ENCODE measurements at places on chromosomes 6 and 20.

GRCh38 chr20:19256085-19256484 is 43.6 kb downstream of the SLC24A3 start:
- no peak for DNase-seq

DNA sequence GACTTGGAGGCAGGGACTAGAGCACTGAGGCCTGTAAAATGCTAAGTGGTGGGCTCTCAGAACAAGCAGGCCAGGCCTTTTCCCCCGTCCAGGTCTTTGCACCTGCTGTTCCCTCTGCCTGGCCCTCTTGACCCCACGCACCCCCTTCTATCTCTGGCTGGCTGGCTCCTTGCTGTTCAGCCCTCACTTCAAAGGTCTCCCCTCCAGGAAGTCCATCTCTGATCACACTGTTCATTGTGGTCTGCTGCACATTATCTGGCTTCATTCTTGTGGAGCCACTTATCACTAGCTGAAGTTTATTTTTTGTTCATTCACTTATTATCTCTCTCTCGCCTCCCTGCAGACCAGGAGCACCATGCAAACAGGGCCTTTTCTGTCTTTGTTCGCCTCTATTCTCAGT is 24.5 kb downstream of the SLC13A3 start:
- DNase-seq = no peak

- DNase-seq = no peak
Measured at GRCh38 chr6:6969761-6970223, 138.0 kb upstream of the RREB1 start.

DNA sequence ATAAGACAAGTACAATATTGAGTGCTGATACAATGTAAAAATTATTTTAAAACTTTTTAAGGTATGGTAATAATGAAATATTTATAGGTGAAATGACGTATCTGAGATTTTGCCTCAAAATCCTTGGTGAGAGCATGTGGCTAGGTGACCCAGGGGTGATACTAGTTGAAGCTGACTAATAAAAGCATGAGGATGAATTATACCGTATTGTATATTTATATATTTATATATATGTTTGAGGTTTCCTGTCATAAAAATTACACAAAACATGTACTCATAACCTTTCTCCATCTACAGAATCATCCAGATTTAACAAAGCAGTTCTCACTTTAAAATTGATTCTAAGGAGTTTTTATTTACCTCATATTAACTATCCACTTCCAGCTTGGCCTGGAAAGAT is 358.1 kb downstream of the CDKAL1 start:
- no peak for DNase-seq

DNA sequence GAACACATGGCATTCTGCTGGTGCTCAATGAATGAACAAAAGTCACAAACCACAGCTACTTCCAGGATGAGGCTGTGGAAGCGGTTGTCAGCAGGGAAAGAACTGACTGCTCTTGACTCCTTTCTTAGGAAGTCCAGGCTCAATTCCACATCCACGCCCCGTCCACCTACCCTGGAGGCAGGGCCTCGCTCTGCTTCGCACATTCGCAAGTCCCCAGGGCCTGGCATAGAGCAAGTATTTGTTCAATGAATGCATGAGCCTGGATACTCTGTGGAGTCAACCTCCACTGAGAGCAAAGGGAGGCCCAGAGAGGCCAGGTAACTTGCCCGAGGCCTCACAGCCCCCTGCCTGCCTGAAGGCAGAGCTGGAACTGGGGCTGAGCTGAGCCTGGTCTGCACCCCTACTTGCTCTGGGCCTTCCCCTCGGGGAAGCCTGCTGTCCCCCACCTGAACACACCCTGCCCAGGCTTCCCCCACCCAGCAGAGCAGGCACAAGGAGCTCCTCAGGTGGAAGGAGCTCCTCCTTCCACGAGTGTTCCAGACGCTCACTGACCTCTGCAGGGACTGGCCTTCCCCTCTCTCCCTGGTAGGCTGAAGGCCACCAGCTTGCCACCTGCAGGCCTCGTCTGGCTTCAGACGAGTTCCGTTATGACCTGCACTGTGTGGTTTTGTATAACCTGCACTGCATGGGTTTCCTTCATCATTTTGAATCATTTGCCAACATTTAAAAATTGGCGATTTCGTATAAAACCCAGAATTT is 119.3 kb upstream of the PTPN1 start:
- DNase-seq = no peak

- DNase-seq = no peak
Measured at GRCh38 chr6:134458857-134459657, 141.1 kb upstream of the SGK1 start.

- no peak for DNase-seq
Measured at GRCh38 chr6:1860756-1861348, 251.1 kb downstream of the FOXC1 start.

DNA sequence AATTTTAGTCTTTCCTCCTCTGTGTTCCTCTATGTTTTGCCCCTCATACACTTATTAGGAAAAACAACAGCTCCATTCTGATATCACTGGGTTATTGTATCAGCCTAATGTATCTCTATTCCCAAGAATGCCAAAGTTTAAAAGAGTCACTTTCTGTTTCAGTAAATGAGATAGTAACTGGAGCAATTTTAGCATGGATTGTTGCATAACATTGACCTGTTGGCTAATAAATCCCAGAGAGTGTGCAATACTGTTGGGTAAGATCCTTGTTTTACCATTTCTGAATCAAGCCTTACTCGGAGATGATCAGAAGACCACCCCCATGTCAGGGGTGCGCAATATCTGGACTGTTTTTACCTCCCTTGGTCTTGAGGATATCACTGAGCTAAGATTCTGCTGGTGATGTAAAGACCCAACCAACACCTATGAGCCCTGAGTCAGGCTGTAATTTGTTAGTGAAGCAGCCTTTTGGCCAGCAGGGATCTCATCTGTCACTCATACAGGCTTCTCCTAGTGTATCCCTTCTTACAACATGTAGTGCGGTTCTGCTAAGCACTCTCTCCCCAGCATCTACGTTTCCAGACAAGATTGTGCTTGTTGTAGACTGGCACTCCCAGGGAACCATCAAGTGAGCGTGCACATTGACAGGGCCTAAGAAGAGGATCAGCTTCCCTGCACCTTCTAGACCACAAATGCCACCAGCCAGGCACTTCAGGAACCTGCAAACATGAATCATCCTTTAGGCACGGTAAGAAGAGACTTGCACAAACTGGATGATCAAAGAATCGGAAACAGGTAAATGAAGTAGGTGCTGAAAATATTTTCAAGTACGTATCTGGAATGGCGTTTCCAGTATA is 11.5 kb upstream of the IPCEF1 start:
- no peak for DNase-seq

DNA sequence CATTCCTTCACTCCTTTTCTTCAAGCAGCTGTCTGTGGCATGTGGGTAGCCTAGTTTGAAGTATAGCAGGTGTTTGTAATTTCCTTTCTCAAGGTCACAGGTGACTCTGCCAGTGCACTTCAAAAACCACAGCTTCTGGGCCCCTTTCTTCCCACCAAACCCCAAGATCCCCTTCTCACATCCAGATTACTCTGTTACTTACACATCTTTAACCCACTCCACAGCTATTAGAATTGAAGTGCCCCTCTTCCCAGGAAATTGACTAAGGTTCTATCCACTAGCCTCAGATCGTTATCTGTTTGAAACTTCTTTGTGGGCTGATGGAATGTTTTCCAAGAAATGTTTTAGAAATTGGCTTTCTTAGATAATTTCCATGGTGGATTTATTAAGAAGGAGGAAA is 150.8 kb downstream of the AHI1 start:
- no peak for DNase-seq

DNA sequence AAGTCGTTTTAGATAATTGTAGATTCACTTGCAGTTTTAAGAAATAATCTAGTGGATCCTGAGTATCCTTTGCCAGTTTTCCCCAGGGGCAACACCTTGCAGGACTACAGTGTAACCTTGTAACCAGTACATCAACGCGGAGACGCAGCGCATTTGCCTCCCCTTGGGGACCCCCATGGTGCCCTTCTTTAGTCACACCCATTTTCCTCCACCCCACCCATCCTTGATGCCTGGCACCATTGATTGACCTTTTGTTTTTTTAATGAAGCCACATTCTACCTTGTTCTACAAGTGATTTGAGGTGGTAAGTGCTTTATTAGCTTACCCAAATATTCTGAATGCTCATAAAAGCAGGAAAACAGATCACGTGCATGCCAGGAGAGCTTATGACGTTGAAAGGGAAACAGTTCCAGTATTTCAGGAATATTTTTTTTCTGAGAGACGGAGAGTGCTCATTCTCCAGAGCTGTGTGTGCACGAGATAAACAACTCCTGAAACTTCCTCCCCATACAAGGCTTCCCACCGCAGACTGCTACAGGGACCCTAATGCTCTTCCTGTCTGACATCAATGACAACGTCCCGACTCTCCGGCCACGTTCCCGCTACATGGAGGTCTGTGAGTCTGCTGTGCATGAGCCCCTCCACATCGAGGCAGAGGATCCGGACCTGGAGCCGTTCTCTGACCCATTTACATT is 35.7 kb downstream of the CDH26 start:
- no peak for DNase-seq

DNA sequence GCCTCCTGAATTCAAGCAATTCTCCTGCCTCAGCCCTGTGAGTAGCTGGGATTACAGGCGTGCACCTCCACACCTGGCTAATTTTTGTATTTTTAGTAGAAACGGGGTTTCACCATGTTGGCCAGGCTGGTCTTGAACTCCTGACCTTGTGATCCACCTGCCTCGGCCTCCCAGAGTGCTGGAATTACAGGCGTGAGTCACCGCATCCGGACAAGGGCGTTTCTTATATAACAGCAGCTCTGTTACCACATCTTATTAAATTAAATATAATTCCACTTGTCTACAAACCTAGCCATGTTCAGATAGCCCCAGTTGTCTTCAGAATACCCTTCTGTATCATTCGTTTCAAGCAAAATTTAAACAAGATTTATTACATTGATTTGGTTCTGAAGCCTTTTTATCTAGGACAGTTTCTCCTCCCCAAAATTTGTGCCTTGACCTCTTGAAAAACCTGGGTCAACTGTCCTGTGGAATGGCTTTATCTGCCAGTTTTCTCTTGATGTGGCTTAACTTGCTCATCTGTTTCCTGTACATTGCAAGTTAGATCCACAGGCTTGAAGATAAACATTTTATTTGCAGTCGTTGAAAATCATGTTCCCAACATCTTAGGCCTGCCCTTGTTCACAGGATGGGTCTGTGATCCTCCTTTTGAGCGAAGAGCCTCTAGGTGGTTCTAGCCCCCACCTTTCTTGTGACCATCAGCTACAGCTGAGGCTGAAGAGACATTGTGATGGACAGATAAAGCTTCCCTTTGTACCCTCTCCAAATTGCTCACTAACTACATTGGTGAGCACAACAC is 132.2 kb downstream of the ARID1B start:
- no peak for DNase-seq

- peak; percentile 12 for DNase-seq
Measured at GRCh38 chr6:28683945-28684538, 158.4 kb downstream of the GPX5 start.

DNA sequence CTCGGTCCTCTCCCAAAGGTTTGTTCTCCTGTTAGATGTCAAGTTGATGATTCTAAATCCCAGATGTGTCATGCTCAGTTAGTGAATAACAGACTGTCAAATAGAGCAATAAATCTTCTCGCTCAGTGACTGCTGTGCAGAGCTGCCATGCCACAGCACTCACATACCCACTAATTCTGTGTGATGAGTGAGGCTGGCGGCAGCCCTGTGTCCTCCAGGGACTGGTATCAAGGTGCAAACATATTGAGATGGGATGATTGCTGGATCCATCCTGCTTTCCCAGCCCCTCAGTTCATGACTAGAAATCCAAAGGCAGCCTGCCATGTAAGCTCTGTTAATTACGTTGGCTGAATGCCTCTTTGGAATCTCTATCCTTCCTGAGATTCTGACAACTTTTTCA is 103.9 kb downstream of the OLIG3 start:
- DNase-seq = no peak

DNA sequence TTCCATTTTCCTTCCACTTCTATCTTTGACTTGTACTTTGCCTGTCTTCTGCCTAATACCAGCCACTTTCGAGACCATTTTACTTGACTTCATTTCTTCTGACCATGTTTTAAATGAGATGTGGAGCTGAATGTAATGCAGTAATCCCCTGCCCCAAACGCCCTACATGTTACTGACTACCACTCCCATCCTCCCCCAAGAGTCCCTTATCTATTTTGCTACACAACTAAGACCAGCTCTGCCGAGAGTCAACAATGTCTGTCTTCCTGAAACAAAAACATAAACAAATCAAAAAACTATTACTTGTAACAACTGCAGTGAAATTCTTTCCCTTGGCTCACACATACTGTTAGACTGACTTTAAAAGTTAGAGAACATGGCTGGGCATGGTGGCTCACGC is 27.1 kb upstream of the KIAA1586 start:
- no peak for DNase-seq

DNA sequence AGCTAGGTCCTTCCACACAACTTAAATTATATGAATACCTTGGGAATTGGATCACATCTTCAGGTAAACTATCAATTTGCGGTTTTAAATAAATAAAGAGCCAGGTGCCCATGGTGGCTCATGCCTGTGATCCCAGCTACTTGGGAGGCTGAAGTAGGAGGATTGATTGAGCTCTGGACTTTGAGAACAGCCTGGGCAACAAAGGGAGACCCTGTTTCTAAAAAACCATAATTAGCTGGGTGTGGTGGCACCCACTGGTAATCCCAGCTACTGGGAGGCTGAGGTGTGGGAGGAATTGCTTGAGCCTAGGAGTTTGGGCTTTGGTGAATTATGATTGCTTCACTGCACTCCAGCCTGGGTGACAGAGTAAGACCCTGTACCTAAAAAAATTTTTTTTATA is 3.4 kb downstream of the GMNN start:
- no peak for DNase-seq

GRCh38 chr20:50188879-50189680 is 1.6 kb upstream of the CEBPB start:
- no peak for DNase-seq

- DNase-seq = no peak
Measured at GRCh38 chr6:128371136-128371535, 149.3 kb downstream of the PTPRK start.

DNA sequence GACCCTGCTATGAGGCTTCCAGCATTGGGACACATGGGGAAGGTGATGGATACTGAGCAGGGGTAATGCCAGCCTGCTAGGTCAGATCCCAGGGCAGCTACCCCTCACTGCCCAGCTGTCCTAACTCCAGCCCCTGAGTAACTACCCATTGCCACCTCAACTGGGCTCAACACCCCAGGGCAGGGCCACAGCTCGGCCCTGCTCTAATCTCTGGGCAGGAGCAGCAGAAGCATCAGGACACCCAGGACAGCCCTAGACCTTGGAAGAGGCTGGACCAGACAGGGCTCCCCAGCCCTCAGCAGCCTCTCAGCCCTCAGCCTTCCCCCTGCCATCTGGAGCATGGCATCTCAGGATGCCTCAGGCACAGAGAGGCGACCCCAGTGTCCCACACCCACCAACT is 67.4 kb upstream of the TOP1 start:
- no peak for DNase-seq

- no peak for DNase-seq
Measured at GRCh38 chr20:34771680-34772081, 53.8 kb downstream of the NCOA6 start.

GRCh38 chr20:24147961-24148360 is 159.4 kb upstream of the GGTLC1 start:
- DNase-seq = no peak
